CD8-positive, alpha-beta memory T cell (primary cell): ENCODE measurements at places on chromosomes 16 and 17. TPM values are rescaled to one million over a fixed set of nuclear protein-coding genes. Genes with fewer than 3 reads are reported as not detected.
A peak's percentile ranks its signal among the peaks of the same experiment; 100 is the strongest.

The NXPH3 gene
- total RNA-seq, result 0.31 TPM

The CCR7 gene
- 152 TPM for total RNA-seq

The GCSH gene
- total RNA-seq, result 23.4 TPM

The PRSS8 gene
- not detected for total RNA-seq

The FOXL1 gene
- total RNA-seq, result not detected

The C17orf50 gene
- not detected for total RNA-seq

The PRAC2 gene
- total RNA-seq, result not detected

The MMP2 gene
- not detected for total RNA-seq

The LRRC37A3 gene
- 9.3 TPM for total RNA-seq

The CCDC57 gene
- 69.8 TPM for total RNA-seq

DNA sequence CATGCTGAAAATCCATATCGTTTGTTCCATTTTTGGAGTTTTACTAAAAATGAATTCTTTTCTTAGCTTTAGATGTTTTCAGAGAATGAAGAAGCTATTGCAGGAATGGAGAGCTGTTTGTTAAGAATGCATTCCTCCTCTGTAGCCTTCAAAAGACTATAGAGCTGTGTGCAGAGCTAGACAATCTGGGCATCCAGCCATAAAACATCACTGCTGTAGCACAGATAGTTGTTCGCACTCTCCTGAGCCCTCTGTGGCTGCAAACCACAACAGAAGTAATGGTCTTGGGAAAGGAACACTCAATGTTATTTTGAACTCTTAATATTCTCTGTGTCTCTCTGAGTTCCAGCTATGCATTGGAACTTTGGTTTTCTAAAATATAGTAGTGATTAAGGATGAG lies 4.9 kb downstream of the TNRC6C start:
- H3K4me3 ChIP-seq, result peak overlapping the region; percentile 45
- H3K36me3 ChIP-seq, result no peaks in the 10 kb centered on the region
- H3K27me3 ChIP-seq, result no peaks in the 10 kb centered on the region
- H3K4me1 ChIP-seq, result peaks cover 75% of the 10 kb centered on the region
- DNase-seq, result peak; percentile 24

GRCh38 chr17:79576333-79576732 lies 34.5 kb downstream of the RBFOX3 start:
- H3K27me3 ChIP-seq, result no peaks in the 10 kb centered on the region
- H3K4me1 ChIP-seq, result no peaks in the 10 kb centered on the region
- H3K4me3 ChIP-seq, result no peak overlapping the region
- no peaks in the 10 kb centered on the region for H3K36me3 ChIP-seq

- no peaks in the 10 kb centered on the region for H3K36me3 ChIP-seq
- no peak overlapping the region for H3K4me3 ChIP-seq
- peaks cover 33% of the 10 kb centered on the region for H3K4me1 ChIP-seq
- no peak overlapping the region for H3K27ac ChIP-seq
These were observed 130.3 kb downstream of the SKAP1 start for GRCh38 chr17:48299760-48300159.

DNA sequence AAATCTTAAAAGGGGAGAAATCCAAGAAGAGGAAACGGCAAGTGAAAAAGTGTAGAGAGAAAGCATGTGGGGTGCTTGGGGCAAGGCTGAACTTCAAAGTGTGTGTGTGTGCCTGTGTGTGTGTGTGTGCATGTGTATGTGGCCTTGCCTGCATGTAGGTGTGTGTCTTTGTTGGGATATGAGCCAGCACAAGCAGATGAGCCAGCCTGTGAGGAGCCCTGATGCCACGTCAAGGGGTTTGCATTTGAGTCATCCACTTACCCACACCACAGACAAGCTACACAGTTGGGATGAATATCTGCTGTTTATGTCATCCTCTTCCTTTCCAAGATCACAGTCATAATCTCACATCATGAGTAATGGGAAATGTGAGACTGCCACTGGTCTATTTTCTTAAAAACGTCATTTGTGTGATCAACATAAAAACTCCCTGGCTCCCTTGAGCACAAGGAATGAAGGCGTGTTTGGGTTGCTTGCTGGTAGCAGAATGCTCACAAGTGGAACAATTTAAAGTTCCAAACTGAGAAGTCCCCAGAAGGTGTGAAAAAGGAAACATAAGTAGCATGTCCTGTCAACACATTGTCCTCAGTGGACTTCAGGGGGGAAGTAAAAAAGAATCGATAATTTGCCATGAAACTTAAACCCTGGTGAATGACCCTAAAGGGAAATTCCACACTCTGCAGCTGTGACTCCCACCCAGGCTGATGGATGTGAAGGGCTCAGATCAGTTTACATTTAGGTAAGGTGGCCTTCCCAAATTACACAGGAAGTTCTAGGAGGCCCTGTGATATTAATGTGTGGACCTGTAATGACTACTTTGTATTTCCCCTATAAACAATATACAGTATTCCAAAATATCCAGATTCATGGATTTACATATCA lies 14.7 kb downstream of the KCTD19 start:
- DNase-seq, result no peak
- H3K27me3 ChIP-seq, result no peaks in the 10 kb centered on the region
- H3K36me3 ChIP-seq, result no peaks in the 10 kb centered on the region
- no peaks in the 10 kb centered on the region for H3K4me1 ChIP-seq
- H3K27ac ChIP-seq, result no peak overlapping the region

GRCh38 chr16:27384425-27384824 lies 17.5 kb upstream of the IL21R start:
- no peak for DNase-seq
- no peaks in the 10 kb centered on the region for H3K36me3 ChIP-seq
- no peak overlapping the region for H3K4me3 ChIP-seq

DNA sequence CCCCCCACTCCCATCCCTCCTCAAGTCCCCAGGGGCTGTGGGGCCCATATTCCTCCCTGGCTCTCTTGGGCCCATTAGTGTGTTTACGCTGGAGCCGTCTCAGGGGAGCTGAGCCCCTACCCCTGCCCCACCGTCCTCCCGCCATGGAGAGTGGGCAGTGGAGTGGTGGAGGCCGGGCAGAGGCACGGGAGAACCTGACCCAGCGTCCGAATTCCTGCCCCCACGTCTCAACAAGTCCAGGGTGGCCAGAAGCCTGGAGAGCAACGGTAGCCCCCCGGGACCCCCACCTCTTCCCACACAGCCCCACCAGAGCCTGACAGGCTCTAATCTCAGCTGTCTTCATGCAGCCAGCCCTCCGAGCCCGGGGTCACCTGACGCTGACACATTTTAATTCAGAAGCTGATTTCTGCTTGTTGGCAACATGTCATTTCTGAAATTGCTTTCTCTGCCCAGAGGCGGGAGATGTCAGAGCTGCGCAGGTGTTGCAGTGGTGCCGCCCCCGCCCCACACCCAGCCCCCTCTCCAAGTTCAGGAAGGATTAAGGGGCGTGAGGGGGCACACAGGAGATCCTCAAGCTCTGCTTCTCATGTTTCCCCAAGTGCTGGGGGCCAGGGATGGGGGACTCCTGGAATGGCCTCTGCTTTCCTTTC lies 32.6 kb downstream of the WNT9B start:
- H3K4me1 ChIP-seq, result no peaks in the 10 kb centered on the region
- no peak for DNase-seq
- H3K36me3 ChIP-seq, result no peaks in the 10 kb centered on the region

GRCh38 chr16:66346221-66346620 lies 20.3 kb upstream of the CDH5 start:
- H3K4me3 ChIP-seq, result no peak overlapping the region
- no peak for DNase-seq
- no peaks in the 10 kb centered on the region for H3K27me3 ChIP-seq
- no peak overlapping the region for H3K27ac ChIP-seq
- no peaks in the 10 kb centered on the region for H3K4me1 ChIP-seq

DNA sequence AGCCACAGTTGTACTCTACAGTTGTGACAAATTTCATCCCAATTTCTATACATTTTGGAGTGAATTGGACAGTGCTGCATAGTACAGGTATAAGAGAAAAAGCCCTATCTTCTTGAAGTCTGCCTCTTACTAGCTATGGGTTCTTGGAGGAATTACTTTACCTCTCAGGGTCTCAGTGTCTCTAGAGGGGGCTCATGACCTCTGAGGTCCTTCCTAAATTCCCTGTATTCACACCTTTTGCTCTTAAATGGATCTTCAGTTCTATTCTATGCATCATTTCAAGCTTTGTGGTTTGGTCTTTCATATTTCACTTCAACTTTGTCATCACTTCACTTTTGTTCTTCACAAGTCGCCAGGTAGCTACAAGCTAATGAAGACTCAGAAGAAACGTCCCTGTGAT lies 71.2 kb upstream of the ERCC4 start:
- H3K36me3 ChIP-seq, result no peaks in the 10 kb centered on the region
- H3K27me3 ChIP-seq, result no peaks in the 10 kb centered on the region
- no peak for DNase-seq
- no peak overlapping the region for H3K4me3 ChIP-seq

GRCh38 chr17:40015998-40016985 lies 1.1 kb downstream of the CSF3 start:
- no peak overlapping the region for H3K4me3 ChIP-seq
- DNase-seq, result no peak
- H3K27ac ChIP-seq, result no peak overlapping the region
- peaks cover 6% of the 10 kb centered on the region for H3K36me3 ChIP-seq
- H3K4me1 ChIP-seq, result peaks cover 4% of the 10 kb centered on the region
- no peaks in the 10 kb centered on the region for H3K27me3 ChIP-seq

DNA sequence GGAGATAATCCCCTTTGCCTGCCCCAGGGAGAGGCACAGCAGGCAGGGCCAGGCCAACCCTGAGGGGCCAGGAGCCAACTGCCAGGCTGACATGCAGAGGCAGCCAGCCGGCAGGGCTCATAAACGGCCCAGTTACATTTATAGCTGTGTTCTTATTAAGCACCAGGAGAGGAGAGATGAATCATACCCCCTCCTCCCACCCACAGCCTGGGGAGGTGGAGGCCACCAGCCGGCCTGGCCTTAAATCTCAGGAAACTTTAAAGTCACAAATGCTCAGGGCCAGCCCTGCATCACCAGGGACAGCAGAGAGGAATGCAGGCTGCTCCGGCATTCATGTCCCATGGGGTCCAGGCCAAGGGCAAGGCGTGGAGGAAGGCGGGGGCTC lies 177.2 kb downstream of the TMEM132E start:
- no peak for DNase-seq
- no peaks in the 10 kb centered on the region for H3K27me3 ChIP-seq
- H3K4me3 ChIP-seq, result no peak overlapping the region
- no peaks in the 10 kb centered on the region for H3K4me1 ChIP-seq
- no peaks in the 10 kb centered on the region for H3K36me3 ChIP-seq

GRCh38 chr16:68346892-68347480 lies 36.2 kb downstream of the PRMT7 start:
- H3K4me1 ChIP-seq, result no peaks in the 10 kb centered on the region
- H3K36me3 ChIP-seq, result peaks cover 26% of the 10 kb centered on the region
- no peak for DNase-seq
- no peak overlapping the region for H3K27ac ChIP-seq

GRCh38 chr16:471353-472198 lies 46.1 kb downstream of the RAB11FIP3 start:
- H3K27ac ChIP-seq, result no peak overlapping the region
- no peak overlapping the region for H3K4me3 ChIP-seq
- no peaks in the 10 kb centered on the region for H3K4me1 ChIP-seq
- H3K36me3 ChIP-seq, result no peaks in the 10 kb centered on the region
- no peak for DNase-seq

- no peaks in the 10 kb centered on the region for H3K27me3 ChIP-seq
- H3K36me3 ChIP-seq, result no peaks in the 10 kb centered on the region
- no peak for DNase-seq
These were observed 26.4 kb downstream of the EEF2K start for GRCh38 chr16:22232277-22233036.
